Stimulated activated CD4-positive, alpha-beta T cell treated with anti-CD3 and anti-CD28 coated beads, Interleukin-1b, Interleukin-23, amount 100 ng/mL, for 48 hours (primary cell): ENCODE measurements at places on chromosomes 2 and 18.

DNA sequence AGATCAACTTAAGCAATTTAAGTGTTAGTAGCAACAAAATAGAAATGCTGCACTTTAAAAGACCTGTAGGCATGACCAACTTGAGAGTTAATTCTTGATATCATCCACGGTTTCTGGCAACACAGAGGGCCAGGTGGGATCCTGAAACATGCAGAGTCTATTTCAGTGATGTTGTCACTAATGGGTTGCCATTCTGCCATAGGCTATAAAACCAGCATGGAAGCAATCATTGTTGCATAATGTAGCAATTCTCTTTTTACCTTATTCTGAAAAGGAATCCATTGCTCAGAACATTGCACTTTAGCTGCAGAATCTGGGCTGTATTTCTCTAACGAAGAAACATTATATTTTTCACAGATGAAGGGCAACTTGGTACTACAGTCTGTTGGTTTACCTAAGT lies 53.9 kb upstream of the CD302 start:
- no peak for DNase-seq

DNA sequence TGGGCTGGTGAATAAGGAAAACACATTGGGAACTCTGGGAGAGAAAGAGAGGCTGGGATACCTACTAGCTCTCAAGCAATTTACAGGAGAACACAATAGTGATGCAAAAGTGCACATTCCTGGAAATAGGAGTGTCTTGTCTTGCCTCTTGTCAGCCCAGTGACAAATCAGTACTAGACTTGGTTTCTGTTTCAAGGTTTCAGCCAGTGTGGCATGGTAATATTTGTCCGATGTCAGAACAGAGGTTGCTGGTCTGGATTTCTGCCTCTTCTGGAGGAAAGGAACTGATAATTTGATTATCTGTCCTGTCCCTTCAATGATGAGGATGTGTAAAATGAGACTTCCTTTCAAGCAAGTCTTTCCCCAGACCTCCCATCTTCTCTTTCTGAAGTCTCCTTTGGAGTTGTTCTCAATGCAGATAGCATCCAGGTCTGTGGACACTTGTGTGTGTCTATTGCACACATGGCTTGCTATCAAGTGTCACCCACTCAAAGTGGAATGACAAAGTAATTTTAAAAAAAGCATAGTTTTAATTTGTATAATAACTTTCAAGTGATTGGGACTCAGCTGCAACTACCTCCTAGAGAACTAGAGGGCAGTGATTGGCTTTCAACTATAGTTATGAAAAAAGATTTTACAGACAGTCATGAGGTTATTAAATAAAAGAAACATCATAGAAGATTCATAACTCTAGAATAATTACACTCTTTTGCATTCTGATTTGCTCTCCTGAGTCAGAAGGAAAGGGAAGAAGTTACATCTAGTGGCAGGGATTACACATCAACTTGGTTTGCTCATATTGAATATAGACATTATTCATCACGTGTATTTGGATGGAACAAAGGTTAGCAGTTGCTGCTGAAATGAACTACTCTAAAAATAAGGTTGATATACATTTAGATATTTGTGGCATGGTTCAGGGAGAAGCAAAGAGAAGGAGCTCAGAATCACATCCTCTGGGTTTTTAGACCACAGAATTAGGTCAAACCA lies 4.5 kb downstream of the GPR39 start:
- no peak for DNase-seq

- no peak for DNase-seq
Observed at GRCh38 chr2:165529130-165529529, 59.6 kb downstream of the CSRNP3 start.

DNA sequence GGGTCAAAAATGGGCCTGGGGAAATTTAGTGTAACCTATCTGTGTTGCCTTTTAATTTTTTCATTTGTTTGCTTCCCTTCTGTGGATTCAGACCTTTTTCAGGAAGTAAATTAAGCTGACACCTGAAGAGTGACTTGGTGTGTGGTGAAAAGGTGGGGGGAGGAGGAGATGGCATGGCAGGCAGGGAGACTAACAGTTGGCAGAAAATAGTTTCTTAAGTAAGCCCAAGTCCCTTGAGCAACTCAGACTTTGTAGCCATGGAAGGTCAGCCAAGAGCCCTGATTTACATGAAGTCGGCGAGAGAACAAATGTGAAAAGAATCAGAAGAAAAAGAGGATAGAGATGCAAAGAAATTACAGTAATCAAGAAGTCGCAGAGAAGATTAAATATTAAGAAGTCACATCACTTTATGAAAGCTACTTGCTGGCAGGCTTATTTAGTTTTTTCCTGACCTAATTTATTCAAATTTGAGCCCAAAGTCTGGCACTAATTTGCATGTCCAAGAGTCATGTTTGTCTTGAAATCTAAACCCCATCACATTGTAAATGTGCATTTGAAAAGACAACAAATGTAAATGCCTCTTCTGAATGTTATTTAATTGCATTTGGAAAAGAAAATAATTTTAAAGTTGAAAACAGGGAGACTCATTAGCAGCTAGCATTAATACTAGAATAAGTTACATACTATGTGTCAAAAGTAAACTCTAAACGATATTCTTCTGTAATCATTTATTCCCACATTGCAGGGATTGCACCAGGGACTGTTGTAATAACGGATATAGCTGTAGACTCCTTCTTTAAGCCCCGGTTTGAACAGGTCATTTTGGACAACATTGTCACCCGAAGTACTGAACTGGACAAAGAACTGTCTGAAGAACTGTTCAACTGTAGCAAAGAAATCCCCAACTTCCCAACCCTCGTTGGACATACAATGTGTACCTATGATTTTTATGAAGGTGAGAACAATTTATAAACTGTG lies 19.3 kb downstream of the UPP2 start:
- no peak for DNase-seq

GRCh38 chr2:145157741-145158591 lies 638.0 kb upstream of the ZEB2 start:
- no peak for DNase-seq

GRCh38 chr2:162030363-162031190 lies 43.4 kb downstream of the DPP4 start:
- DNase-seq, result no peak

DNA sequence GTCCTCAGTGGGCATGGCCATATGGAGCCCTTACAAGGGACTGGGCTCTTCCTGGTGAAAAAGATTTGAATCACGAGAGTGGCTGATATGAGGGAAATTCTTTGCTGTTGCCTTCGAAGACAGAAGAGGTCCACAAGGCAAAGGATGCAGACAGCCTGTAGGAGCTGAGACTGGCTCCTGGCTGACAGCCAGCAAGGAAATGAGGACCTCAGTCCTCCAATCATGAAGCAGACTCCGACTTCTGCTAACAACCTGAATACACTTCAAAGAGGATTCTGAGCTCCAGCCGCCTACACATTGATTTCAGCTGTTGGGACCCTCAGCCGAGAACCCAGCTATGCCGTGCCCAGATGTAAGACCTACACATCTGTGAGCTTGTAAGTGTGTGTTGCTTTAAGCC lies 3.0 kb upstream of the ST8SIA5 start:
- no peak for DNase-seq

DNA sequence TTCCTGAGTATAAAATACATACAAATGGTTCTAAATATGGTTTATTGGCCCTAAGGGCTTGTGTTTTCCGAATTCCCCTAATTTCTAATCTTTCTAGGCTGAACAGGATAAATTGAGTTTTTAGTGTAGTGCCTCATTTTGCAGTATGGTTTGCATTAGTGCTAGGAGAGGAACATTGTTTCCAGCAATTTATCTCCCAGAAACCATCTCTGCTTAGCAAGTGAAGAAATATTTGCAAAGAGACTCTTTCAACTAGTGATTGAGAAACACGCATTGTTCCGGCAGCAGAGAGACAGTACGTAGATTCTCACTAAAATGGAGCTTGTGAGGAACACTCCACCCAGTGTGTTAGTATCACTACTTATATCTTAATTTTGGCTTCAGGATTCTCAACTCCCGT lies 177.8 kb upstream of the EPAS1 start:
- no peak for DNase-seq

- no peak for DNase-seq
Observed at GRCh38 chr2:192151853-192152252, 42.9 kb downstream of the TMEFF2 start.

GRCh38 chr18:59142274-59142673 lies 2.6 kb downstream of the SEC11C start:
- DNase-seq, result peak; percentile 34

GRCh38 chr18:57982372-57983021 lies 61.5 kb upstream of the NEDD4L start:
- no peak for DNase-seq

GRCh38 chr2:173271825-173272224 lies 82.8 kb upstream of the CDCA7 start:
- no peak for DNase-seq

- DNase-seq, result no peak
Observed at GRCh38 chr2:49146401-49146800, 7.9 kb downstream of the FSHR start.
